ENCODE measurements at places on chromosomes 4 and X. TPM values are rescaled to one million over a fixed set of nuclear protein-coding genes. Genes with fewer than 3 reads are reported as not detected.

GRCh38 chrX:69323786-69324720, 158.8 kb upstream of the PJA1 start:
- no peak for DNase-seq

DNA sequence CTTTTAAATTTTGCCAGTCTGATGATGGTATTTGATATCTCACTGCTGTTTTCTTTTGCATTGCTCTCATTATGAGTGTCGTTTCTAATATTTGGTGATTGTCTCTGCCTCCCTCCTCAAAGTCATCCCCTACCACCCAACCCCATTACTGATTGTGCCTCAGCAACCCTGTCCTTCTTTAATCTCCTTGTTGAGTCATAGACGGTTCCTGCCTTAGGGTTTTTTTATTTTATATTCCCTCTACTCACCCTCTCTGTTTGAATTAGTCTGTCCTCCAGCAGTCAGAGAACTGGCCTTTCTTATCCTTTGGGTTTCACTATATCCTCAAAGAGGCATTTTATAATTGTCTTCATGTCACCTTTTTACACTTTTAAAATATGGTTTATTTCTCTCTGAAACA, 409.3 kb upstream of the CPEB2 start:
- DNase-seq: no peak

DNA sequence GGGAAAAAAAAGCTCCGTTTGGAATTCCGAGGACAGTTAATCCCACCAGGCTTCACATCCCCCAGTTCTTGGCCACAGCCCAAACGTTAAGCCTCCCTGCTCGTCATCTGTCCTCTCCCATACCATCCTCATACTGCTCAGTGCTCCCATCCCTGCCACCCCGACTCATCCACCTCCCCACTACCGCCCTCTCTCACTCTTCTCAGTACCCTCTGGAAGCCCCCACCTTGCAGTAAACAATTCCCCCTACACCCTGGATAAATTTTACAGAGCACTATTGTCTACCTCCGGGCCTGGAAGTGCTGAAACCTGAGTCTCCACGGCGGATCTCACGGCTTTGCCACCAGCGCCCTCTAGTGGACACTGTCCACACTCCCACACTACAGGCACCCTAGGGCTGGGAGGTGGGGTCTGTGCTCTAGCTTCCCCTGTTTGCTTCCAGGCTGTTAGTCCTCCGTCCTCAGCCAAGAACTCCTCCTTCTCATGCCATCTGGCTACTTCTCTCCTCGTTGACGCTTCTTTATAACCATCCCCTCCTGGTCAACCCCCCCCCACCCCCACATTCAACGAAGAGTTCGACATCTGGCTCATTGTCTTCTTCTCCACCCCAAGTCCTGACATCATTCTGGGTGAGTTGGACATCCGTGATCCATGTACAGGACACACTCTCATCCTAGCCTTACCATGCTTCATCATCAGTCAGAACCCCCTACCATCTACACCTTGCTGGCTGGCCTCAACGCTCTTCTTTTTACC, 54.5 kb downstream of the RTL9 start:
- peak; percentile 78 for DNase-seq

DNA sequence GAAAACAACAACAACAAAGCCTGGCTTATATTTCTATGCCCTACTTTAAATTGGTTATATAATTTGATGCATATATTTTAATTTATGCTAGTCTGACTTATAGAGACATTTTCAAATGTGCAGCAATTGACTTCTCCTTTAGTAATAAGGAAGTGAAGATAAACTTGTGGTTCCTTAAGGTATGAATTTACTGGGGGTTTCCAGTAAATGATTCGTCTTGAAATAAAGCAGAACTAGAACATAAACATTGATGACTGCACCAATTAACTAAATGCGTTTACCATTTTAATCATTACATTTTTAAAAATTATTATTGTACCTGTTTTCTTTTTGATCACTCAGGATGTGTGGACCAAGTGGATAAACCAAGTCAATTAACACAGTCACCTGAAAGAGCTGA, 99.6 kb upstream of the CCSER1 start:
- DNase-seq: no peak

The MXRA5 gene
- polyA plus RNA-seq: 50.4 TPM

The CFAP99 gene
- polyA plus RNA-seq: not detected

The INPP4B gene
- 40.6 TPM for polyA plus RNA-seq

The GPRASP1 gene
- 9.8 TPM for polyA plus RNA-seq
